ENCODE measurements at places on chromosomes 7 and 10. TPM values are rescaled to one million over a fixed set of nuclear protein-coding genes. Genes with fewer than 3 reads are reported as not detected.

PYROXD2 gene
- 15.0 TPM for total RNA-seq

ABCA13 gene
- total RNA-seq, result 2.0 TPM

GALNT17 gene
- 27.0 TPM for total RNA-seq

VENTX gene
- total RNA-seq, result not detected

PHYH gene
- 20.8 TPM for total RNA-seq

EEPD1 gene
- total RNA-seq, result 9.7 TPM

ITPRID1 gene
- total RNA-seq, result not detected

All from urinary bladder (tissue), 4 donors.